ENCODE measurements at places on chromosomes 4 and X. TPM values are rescaled to one million over a fixed set of nuclear protein-coding genes. Genes with fewer than 3 reads are reported as not detected.

Gene HAND2
- total RNA-seq, result 1.9 TPM

Gene CPE
- total RNA-seq, result 123 TPM

Gene MTNR1A
- total RNA-seq, result not detected

Gene PABPC1L2A
- not detected for total RNA-seq

DNA sequence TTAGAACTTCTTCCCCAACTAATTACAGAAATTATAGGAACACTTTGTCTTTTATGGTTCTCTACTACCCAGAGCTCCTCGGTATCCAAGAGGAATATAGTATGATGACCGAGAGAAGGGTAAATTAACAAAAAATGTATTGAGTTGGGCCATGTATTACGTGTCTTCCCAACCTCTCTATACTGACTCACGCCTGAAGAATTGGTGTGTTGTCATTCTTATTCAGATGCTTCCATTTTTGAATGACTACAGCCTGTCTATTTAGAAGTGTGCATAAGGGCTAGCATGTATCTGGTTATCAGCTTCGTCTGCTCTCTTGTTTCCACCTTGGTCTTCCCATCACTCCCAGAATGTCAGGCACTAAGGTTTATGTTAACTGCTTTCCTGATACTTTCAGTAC, 24.5 kb upstream of the SCD5 start:
- peaks cover 7% of the 10 kb centered on the region for H3K36me3 ChIP-seq
- H3K4me1 ChIP-seq, result no peaks in the 10 kb centered on the region
- H3K27me3 ChIP-seq, result no peaks in the 10 kb centered on the region
- H3K27ac ChIP-seq, result no peak overlapping the region
- H3K4me3 ChIP-seq, result no peak overlapping the region
- DNase-seq, result no peak

- no peaks in the 10 kb centered on the region for H3K27me3 ChIP-seq
- H3K27ac ChIP-seq, result no peak overlapping the region
- H3K4me3 ChIP-seq, result no peak overlapping the region
- no peaks in the 10 kb centered on the region for H3K4me1 ChIP-seq
Observed at GRCh38 chr4:4339504-4340085, 47.3 kb upstream of the NSG1 start.

- no peaks in the 10 kb centered on the region for H3K4me1 ChIP-seq
- no peak for DNase-seq
- no peak overlapping the region for H3K4me3 ChIP-seq
- no peak overlapping the region for H3K27ac ChIP-seq
- no peaks in the 10 kb centered on the region for H3K36me3 ChIP-seq
- no peaks in the 10 kb centered on the region for H3K27me3 ChIP-seq
Observed at GRCh38 chr4:109803924-109804571, 2.2 kb upstream of the CFI start.

DNA sequence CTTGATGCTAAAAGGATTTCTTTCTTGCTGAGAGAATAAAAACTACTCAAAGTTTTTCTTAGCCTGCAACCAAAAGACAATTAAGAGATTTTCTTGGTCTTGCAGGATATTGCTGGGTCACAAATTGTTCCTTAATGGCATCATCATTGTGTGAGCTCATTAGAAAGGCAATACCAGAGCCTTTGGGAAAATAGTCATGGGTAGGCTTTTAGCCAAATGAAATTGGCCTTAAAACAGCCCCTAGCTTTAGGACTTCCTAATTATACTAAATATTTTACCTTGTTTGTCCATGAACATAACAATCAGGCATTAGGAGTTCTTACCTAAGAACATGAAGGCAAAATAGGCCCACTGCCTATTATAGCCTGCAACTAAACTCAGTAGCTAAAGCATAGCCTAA, 10.4 kb upstream of the FAM13A start:
- DNase-seq, result no peak
- H3K4me1 ChIP-seq, result no peaks in the 10 kb centered on the region

- no peaks in the 10 kb centered on the region for H3K4me1 ChIP-seq
- no peak overlapping the region for H3K27ac ChIP-seq
- no peak overlapping the region for H3K4me3 ChIP-seq
Observed at GRCh38 chr4:151948351-151949016, 187.7 kb upstream of the GATB start.

DNA sequence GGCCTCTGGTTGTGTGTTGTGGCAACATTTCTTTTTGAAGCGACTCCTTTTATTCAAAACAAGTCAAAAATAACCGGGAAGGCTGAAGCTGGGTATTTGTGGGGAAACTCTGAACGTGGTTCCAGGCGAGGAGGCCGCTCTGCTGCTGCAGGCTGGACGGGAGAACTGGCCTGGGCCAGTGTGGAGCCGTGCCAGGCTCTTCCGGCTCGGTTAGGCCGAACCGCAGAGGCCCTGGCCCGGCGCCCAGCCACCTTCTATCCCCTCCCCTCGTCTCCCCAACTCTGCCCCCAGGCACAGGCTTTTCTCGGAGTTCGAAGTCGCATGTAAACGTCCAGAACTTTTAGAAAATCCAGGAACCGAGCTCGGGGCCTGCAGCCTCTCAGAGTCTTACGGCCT, 2.4 kb upstream of the BCOR start:
- peak overlapping the region; percentile 40 for H3K27ac ChIP-seq
- H3K36me3 ChIP-seq, result no peaks in the 10 kb centered on the region
- no peaks in the 10 kb centered on the region for H3K4me1 ChIP-seq
- no peaks in the 10 kb centered on the region for H3K27me3 ChIP-seq

DNA sequence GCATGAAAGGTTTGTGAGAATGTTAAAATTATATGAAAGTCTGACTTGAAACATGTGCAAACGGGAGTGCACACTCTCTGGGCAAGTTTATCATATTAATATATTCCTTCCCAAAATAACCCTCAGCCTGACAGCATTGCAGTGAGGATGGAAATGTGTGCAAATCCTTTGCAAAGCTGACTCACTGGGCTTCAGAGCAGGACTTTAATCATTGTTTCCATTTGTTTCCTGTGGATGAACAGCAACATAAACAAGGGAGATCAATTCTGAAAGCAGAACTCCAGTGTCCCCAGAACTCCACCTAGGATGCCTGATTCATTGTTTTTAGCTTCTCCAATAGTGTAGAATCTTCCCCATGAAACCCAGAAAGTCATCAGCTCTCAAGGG, 32.9 kb downstream of the SLC2A9 start:
- no peaks in the 10 kb centered on the region for H3K4me1 ChIP-seq
- peaks cover 41% of the 10 kb centered on the region for H3K36me3 ChIP-seq
- DNase-seq, result no peak
- no peak overlapping the region for H3K27ac ChIP-seq

GRCh38 chr4:53635697-53636483, 44.6 kb upstream of the LNX1 start:
- DNase-seq, result no peak
- no peaks in the 10 kb centered on the region for H3K36me3 ChIP-seq
- peak overlapping the region; percentile 32 for H3K27ac ChIP-seq
- H3K4me3 ChIP-seq, result no peak overlapping the region
- H3K27me3 ChIP-seq, result no peaks in the 10 kb centered on the region
- H3K4me1 ChIP-seq, result peaks cover 6% of the 10 kb centered on the region

DNA sequence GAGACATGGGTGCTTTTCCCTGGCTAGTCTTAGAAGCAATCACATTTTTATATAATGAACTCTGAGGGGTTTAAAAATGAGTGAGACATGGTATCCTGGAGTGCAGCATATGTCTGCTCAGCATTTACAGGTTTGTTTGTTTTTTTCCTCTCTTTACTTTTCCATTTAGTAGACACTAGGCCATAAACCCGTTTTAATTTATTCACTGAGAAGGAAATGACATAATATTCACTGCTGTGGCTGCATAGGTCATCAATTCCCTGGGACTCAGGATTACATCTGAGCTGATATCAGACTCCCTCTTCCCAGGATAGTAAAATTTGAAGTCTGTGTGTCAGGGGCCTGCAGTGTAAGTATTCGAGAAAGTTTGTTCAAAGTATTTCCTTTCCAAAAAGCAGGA, 178.9 kb upstream of the SPRY1 start:
- no peaks in the 10 kb centered on the region for H3K4me1 ChIP-seq
- no peak overlapping the region for H3K27ac ChIP-seq
- H3K4me3 ChIP-seq, result no peak overlapping the region
- H3K27me3 ChIP-seq, result no peaks in the 10 kb centered on the region
- no peaks in the 10 kb centered on the region for H3K36me3 ChIP-seq

Measured in tibial nerve (tissue), 4 donors.